ENCODE measurements at places on chromosomes 16 and 17. TPM values are rescaled to one million over a fixed set of nuclear protein-coding genes. Genes with fewer than 3 reads are reported as not detected.

PABPN1L gene
- polyA plus RNA-seq = not detected

NPW gene
- polyA plus RNA-seq = not detected

UBE2G1 gene
- 14.4 TPM for polyA plus RNA-seq

BTBD17 gene
- not detected for polyA plus RNA-seq

BICDL2 gene
- not detected for polyA plus RNA-seq

KRTAP16-1 gene
- polyA plus RNA-seq = not detected

- DNase-seq = no peak
These were observed 1.3 kb upstream of the CUEDC1 start for GRCh38 chr17:57956291-57957119.

- DNase-seq = no peak
These were observed 3.6 kb downstream of the ACADVL start for GRCh38 chr17:7223375-7223774.

DNA sequence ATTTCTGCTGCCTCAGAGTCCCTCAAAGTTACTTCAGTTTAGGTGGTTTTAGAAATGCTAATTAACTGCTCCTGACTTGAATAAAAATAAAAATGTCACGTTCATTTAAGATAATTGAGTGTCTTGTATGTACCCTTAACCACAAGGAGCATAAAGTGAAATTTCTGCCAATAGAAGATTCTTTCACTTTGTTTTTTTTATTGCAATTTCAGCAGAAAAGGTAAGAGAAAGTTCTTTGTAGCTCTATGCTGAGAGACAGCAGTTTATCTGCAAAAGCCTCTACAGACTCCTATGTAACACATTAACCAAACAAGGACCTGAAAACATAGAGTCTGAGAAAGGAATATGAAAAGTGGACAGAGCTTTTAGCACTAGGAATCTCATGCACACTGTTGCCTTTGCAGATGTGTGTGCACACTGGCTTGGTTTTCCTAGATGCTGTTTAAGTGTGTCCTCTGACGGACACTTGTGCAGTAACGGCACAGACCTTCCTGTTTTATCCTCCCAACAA is 11.6 kb downstream of the ARHGAP44 start:
- DNase-seq = no peak

- peak; percentile 71 for DNase-seq
These were observed 2.3 kb upstream of the UBALD2 start for GRCh38 chr17:76262732-76263344.

GRCh38 chr17:28725166-28725659 is 820 bp downstream of the TLCD1 start:
- no peak for DNase-seq

DNA sequence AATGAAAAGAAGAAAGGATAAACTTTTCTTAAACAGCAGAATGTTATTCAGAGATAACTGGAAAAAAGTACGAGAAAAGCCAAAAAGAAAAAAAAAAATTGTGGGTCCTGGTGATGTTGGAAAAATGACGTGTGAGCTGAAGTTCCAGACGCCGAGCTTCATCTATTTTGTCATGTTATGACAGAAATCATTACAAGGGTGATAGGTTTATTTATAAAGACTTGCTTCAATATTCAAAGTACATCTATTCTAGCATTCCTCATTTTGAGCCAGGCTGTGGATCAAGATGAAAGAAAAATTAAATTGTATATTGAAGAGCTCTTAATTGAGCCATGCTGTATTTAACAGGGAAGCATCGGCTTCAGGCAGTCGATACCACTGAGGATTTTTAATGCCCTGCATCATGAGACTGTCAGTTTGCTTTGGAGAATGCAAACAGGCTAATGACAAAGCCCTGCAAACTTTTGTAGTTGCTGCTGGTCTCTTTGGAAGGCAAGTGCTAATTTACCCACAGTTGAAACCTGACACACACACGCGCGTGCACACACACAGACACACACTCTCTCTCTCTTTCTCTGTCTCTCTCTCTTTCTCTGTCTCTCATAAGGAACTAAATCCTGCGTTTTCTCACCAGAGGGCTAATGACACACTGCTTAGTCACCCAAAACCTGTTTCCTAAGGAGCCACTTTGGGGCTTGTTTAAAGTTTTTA is 110.7 kb downstream of the WWOX start:
- DNase-seq = no peak

GRCh38 chr17:4533523-4534504 is 21.4 kb downstream of the MYBBP1A start:
- DNase-seq = no peak

GRCh38 chr17:1454541-1454940 is 1.5 kb downstream of the CRK start:
- DNase-seq = no peak

DNA sequence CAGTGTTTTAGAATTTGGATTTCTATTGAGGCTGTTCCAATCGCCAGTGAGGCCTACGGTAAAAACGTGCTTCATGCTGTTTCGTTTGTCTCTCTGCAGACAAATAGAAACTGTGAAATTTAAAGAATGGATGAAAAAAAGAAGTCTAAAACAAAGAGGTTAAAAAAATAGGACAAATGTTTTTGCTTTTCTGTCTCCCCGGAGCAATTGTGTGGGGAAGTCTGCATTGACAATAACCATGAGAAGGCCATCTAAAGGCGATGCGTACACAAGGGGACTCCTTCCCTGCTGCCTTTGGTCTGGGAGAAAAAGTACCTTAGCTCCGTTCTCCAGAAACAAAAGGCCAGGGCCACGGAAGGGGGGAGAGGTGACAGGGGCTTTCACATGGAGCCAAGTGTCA is 4.6 kb upstream of the ZFHX3 start:
- no peak for DNase-seq

- no peak for DNase-seq
These were observed 265.0 kb downstream of the CPPED1 start for GRCh38 chr16:12538667-12539091.

DNA sequence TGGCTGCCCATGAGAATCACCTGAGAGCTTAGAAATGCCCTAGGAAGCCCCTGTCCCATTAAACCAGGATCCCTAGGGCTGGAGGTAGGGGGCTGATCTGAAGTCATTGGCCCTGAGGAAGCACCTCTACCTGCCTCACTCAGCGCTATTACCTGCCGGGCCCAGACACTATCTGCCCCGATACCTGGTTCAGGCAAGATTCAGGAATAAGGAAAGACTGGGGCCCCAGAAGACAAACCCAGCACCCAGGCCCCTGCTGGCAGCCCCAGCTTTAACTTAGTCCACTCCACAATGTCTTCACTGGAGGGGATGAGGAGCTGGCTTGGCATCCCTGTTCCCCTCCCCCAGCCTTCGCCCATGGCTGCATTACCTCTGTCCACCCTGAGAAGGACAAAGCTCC is 126.3 kb downstream of the GAS7 start:
- DNase-seq = no peak

GRCh38 chr16:56945847-56946527 is 14.0 kb downstream of the HERPUD1 start:
- DNase-seq = no peak

- DNase-seq = no peak
These were observed 217.2 kb upstream of the CDH11 start for GRCh38 chr16:65339062-65339461.

DNA sequence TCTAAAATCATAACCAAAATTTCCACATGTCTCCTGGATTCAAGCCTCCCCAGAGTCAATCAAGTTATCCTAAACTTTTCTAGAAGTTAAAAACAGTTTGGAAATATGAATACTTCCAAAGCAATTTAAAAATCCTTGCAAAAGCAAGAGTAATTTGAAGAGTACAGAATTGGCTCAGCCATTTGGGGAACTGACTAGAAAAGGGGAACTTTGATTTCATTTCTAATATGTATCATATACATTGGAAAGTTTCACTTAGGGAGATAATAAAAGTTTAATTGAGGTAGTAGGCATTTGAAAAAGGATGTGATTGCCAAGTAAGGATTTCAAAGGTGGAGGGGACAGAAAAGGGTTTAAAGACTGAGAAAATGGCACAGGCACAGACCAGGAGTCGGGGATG is 9.0 kb upstream of the SLFN12L start:
- DNase-seq = peak; percentile 68

- DNase-seq = no peak
These were observed 278.4 kb upstream of the IRX5 start for GRCh38 chr16:54652201-54652770.

DNA sequence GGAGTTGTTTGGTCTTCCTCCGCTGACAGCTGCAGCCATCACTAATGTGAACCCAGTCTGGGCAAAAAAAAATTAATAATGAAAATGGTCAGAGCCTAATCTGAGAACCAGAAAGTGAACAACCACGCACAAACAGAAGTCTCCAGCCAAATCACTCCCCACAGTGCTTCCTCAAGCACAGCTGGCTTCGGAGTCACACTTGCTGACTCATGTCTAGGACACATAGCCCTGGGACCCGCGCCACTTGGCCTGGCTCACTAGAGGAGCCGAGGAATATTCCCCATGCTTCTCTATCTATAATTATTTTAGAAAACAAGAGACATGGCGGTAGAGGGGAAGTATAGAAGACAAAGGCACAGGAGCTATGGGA is 109.1 kb downstream of the ZFHX3 start:
- peak; percentile 67 for DNase-seq

DNA sequence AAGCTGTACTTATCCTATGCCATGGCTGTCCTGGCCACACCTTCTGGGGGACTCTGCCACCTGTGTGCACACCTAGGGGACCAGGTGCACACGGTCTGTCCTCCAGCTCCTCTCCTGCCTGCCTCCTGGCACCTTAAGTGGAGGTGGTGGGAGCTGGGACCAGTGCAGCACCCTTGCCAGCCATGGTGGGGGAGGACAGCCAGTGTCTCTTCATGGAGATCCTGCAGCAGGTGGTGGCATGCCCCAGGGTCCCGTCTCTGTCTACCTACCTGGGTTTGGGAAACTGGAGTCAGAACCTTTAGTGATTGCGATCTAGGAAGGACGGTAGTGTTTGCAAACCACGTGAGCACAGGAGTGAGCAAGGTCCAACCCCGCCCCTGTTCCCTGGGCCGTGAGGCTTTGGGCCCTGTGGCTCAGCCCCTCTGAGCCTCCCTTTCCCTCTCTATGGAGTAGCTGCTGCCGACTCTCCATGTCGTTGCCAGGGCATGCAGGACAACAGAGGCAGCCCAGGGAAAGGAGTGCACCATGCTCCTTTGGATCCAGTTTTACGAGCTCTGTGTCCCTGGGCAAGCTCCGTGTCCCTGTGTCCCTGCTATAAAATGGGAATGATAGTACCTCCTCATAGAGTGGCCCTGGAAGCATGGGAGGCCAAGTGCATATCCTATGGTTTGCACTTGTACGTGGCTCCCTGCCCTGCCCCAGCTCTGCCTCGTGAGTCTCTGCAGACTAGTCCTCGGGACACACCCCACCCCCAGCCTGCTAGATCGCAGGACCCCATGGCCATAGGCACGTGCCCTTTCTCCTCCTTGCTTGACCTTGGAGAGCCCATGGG is 7.1 kb downstream of the ADGRG1 start:
- no peak for DNase-seq

DNA sequence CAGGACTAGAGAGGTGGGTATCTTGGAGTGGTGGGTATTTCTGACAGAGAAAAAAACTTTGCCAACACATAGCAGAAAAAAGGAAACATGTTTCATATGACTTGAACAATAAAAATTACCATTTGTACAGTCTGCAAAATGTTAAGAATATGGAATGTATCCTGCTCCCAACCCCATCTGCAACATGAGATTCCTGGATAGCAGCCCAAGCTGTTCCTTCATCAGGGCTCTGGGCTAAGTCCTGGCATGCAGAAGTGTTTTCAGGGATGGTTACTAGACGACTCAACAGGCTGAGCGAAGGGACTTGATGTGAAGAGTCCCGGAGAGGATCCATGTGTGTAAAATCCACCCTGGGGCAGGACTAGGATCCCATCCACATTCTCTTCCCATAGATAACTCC is 121.0 kb upstream of the IRX3 start:
- no peak for DNase-seq

DNA sequence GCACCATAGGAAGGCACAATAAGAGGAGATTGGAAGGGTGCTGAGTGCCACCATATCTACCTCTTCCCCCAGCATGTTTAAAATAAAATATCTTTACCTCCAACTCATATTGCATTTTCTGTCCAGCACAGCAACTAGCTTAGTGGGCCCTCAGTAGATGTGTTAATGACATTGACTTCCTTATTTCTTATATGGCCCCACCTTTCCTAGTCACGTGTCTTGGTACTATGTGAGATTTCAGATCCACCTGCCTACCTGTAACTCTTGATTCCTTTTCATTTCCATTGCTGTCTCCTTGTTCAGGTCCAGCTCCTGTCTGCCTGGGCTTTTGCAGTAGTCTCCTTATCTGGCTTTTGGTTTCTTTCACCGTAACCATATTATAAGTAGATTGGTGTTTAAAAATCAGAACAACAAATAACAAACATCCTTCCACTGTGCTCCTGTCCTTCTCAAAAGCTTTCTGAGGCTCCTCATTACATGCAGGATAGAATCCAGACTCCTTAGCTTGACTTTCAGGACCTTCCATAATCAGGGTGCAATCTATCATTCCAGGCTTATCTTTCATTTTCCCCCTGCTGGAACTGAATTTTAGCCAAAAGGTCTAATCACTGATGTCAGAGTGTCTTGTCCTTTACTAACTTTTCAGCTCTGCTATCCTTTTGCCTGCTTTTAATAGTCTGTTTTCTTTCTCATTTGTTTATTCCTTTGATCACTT is 71.3 kb downstream of the FTO start:
- no peak for DNase-seq

DNA sequence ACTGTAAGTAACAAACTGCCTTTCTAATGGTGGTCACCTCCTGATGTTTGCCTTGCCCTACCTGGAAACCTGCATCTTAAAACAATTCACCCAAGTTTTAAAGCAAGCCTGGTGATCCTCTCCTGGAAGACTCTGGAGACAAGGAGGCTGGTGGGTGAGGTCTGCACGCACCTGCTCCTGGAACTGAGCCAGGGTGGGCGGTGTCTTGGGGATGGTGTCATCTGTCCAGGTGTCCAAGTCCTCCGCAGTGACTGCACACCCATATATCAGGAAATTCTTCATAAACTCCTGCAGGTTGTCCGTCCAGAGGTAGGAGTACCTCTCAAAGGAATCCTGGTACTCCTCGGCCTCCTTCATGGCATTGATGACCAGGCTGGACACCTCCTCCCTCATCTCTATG is 44.9 kb downstream of the DNAH17 start:
- DNase-seq = no peak

DNA sequence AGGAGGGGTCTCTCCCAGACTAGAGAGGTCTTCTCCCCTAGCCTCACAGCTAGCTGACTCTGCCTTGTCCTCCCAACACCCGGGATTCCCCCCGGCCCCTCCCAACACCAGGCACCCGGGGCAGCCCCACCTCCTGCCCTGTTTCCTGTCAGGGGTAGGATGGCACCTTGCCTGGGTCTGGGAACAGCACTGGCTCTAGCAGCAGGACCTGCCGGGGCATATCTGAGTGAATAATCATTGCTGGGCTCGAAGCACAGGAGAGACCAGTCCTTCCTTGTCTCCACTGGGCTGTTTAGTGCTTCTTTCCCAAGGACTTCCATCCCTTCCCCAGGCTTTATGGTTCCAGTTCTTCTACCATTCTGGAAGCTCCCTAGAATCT is 25.7 kb downstream of the MINK1 start:
- no peak for DNase-seq

- DNase-seq = peak; percentile 49
These were observed 4.6 kb downstream of the RAI1 start for GRCh38 chr17:17685775-17686291.

- no peak for DNase-seq
These were observed 99.3 kb upstream of the TNRC6C start for GRCh38 chr17:77859035-77859810.

GRCh38 chr16:970766-971581 is at the start of gene LMF1:
TSS of gene LMF1 (minus strand) at chr16:970984. CDS start at chr16:970980, 4 bp downstream.
- DNase-seq = peak; percentile 88
